ENCODE measurements at places on chromosomes 2 and 18. TPM values are rescaled to one million over a fixed set of nuclear protein-coding genes. Genes with fewer than 3 reads are reported as not detected.

CPLX4 gene
- under 0.01 TPM for total RNA-seq

ICOS gene
- not detected for total RNA-seq

GALNT14 gene
- under 0.01 TPM for total RNA-seq

FARSB gene
- total RNA-seq = 18.0 TPM

CIB4 gene
- not detected for total RNA-seq

TMEM169 gene
- 0.43 TPM for total RNA-seq

ABCB11 gene
- total RNA-seq = under 0.01 TPM

UGT1A10 gene
- not detected for total RNA-seq

FLACC1 gene
- 0.64 TPM for total RNA-seq

Data from fibroblast of villous mesenchyme (primary cell).